ENCODE measurements at places on chromosomes 13 and 19. TPM values are rescaled to one million over a fixed set of nuclear protein-coding genes. Genes with fewer than 3 reads are reported as not detected.

DNA sequence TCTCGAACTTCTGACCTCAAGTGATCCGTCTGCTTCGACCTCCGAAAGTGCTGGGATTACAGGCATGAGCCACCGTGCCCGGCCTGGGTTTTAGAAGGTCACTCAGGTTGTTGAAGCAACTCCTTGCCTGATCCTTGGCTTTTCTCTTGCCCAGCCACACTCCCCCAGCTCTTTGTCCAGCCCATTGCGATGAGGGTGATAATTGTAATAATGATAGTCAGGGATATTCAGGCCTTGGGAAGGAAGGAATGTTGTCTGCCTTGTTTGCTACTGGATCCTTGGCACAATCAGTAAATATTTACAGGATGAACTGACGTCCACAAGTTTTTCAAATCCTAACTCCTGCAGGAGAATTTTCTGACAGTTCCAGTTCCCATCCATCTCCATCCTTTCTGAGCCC, 1.8 kb downstream of the THOP1 start:
- no peak for DNase-seq

DNA sequence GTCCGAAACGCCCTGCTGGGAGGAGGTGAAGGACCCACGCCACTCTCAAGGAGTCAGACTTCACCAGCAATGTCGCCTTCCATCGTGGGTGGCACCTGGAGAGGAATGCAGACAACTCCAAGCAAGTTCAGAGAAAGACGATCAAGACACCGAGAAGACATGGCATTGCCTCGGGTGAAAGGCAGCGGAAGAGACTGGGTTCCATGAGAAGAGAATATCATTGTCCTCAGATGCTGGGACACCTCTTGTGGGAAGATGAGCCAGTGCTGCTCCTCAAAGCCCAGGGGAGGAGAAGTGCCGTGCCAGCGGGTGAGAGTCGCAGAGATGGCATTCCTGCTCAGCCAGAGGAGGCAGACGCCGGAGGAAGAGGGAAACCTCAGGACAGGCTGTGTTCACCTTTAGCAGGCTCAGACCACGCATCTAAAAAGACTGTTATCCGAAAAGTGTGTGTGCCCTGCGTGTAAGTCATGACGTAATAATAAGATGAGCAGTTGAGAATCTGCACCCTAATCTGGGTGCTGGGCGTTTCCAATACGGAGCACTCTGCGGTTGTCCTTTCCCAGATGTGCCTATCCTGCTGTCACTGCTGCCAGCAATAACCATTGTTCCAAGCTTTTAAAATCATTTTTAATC, 144.6 kb upstream of the SPACA7 start:
- no peak for DNase-seq

- no peak for DNase-seq
These were observed 501.3 kb upstream of the ARGLU1 start for GRCh38 chr13:107069108-107069776.

PPP1R37 gene
- 29.1 TPM for total RNA-seq

RFXAP gene
- total RNA-seq: 5.4 TPM
